ENCODE measurements at places on chromosomes 12 and 14. TPM values are rescaled to one million over a fixed set of nuclear protein-coding genes. Genes with fewer than 3 reads are reported as not detected.

Gene SLC8A3
- total RNA-seq = 0.71 TPM

Gene APOLD1
- total RNA-seq = 7.4 TPM

Gene INSM2
- not detected for total RNA-seq

Gene IL23A
- total RNA-seq = 0.31 TPM

Gene CLEC4E
- not detected for total RNA-seq

Gene ZNF891
- total RNA-seq = 7.2 TPM

Gene LMBR1L
- 32.7 TPM for total RNA-seq

Gene GPR132
- total RNA-seq = 0.22 TPM

Gene HCAR2
- not detected for total RNA-seq

Gene IFNG-AS1
- not detected for total RNA-seq

Gene AVPR1A
- total RNA-seq = 0.04 TPM

Gene FOXG1
- total RNA-seq = 1.5 TPM

Gene KERA
- not detected for total RNA-seq

Gene GYS2
- total RNA-seq = not detected

Gene CPNE6
- total RNA-seq = not detected

Gene LHX5
- 48.4 TPM for total RNA-seq

Gene ASPG
- total RNA-seq = 0.87 TPM

Gene PRB2
- total RNA-seq = not detected
